ENCODE measurements at places on chromosomes 13 and 19. TPM values are rescaled to one million over a fixed set of nuclear protein-coding genes. Genes with fewer than 3 reads are reported as not detected.

The OR10H1 gene
- not detected for total RNA-seq

The ZNF442 gene
- total RNA-seq, result 2.5 TPM

The INSL3 gene
- 0.44 TPM for total RNA-seq

The TNPO2 gene
- total RNA-seq, result 15.9 TPM

The NLRP4 gene
- total RNA-seq, result not detected

The RGS9BP gene
- 0.20 TPM for total RNA-seq

The SLC10A2 gene
- not detected for total RNA-seq

The NTF4 gene
- total RNA-seq, result not detected

The ZNF540 gene
- total RNA-seq, result not detected

The ADGRE3 gene
- not detected for total RNA-seq

The EBI3 gene
- 0.73 TPM for total RNA-seq

The NXNL1 gene
- total RNA-seq, result not detected

The BRME1 gene
- total RNA-seq, result 0.13 TPM

The ISYNA1 gene
- total RNA-seq, result 26.0 TPM

The ANKRD24 gene
- total RNA-seq, result not detected

Measured in mammary microvascular endothelial cell (primary cell).